ENCODE measurements at places on chromosomes 6 and 20.

DNA sequence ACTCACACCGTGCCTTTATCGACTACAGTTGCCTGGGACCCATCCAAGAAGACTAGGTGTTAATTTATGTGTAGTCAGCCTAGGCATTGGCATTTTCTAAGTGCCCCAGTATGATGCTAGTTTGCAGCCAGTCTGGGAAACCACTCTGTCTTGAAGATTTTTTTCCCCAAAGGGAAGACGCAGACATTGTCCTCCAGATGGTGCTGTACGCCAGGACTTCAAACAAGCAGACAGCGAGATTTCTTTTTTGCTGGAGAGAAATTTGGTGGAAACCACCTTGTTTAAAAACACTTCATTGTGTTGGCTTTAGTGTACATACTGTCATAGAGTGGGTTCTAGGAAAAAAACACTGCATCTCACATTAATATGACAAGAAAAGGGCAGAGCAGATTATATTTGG, 30.0 kb downstream of the ALDH5A1 start:
- peak; percentile 47 for DNase-seq

DNA sequence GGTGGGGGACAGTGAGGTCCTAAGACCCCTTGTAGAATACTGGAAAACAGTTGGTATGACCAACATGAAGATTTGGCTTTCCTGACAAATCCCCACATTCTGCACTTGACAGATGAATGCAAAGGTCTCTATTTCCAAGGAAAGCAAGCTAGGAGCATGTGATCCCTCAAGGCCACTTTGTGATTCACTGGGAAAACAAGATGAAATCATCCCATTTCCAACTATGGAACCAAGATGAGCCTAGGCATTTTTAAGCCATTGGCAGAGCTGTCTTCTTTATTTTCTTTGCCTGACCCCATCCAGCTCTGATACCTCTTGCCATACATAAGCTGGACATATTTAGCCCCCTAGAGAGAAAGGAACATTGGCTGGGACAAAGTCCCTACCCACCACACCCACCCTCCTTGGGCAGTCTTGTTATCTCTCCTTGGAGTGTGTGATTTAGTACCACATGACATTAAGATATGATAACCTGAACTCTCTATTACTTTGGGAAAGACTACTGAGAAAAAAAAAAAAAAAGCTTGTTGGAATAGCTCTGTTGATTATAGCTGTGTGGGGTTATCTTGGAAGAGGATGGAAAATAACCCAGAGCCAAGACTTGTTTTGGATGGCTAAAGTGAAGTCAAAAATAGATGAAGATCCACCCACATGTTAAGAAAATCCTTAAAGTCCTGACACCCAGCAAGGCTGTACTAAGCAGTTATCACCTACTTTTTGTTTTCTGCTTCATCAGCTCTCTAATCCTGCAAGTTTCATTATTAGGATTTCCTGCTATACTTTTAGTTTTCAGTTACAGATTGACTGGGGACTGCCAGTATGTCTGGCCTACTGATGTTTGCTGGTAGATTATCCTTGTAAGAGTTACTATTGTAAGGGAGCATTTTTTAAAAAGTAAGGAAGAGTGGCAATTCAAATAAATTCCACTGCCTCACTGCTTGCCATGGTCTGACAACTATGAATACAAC, 90.1 kb upstream of the PREP start:
- DNase-seq, result no peak

GRCh38 chr6:1615151-1615852, 5.6 kb downstream of the FOXC1 start:
- DNase-seq, result no peak

GRCh38 chr20:37420610-37421009, 74.7 kb downstream of the SRC start:
- DNase-seq, result no peak

GRCh38 chr6:5670811-5671561, 335.7 kb downstream of the NRN1 start:
- DNase-seq, result peak; percentile 67

- DNase-seq, result peak; percentile 79
Measured at GRCh38 chr6:26594730-26595632, 1.8 kb upstream of the ABT1 start.

GRCh38 chr20:57844626-57845596, 135.1 kb upstream of the PMEPA1 start:
- DNase-seq, result no peak

GRCh38 chr6:156718647-156719394, 58.4 kb upstream of the ARID1B start:
- DNase-seq, result no peak

GRCh38 chr6:41463062-41463930, 82.9 kb upstream of the FOXP4 start:
- DNase-seq, result peak; percentile 70

DNA sequence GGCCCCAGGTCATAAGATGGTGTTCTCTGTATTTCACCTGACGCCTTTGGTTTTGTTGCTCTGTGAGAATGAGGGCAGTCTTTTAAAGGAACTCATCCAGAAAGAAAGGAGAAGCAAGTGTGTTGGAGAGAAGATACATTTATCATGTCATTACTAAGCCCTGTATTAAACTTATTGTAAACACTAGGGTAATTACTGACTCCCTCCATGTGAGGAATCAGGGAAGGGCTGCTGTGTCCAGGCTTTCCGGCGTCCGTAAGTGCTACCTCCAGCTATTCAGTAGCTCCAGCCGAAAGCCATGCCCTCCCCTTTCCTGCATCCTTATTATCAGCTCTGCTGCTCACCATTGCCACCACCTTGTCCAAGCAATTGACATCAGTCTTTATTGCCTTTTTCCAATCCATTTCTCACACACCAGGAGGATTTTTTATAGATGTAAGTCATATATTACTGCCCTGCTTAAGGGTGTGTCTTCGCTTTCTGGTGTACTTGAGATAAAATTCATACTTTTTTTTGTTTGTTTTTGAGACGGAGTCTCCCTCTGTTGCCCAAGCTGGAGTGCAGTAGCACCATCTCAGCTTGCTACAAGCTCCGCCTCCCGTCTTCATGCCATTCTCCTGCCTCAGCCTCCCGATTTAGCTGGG, 94.7 kb downstream of the RPP40 start:
- no peak for DNase-seq

- DNase-seq, result peak; percentile 44
Measured at GRCh38 chr6:108732091-108732870, 115.9 kb upstream of the ARMC2 start.

GRCh38 chr20:8117636-8118035, 14.4 kb upstream of the PLCB1 start:
- DNase-seq, result no peak

DNA sequence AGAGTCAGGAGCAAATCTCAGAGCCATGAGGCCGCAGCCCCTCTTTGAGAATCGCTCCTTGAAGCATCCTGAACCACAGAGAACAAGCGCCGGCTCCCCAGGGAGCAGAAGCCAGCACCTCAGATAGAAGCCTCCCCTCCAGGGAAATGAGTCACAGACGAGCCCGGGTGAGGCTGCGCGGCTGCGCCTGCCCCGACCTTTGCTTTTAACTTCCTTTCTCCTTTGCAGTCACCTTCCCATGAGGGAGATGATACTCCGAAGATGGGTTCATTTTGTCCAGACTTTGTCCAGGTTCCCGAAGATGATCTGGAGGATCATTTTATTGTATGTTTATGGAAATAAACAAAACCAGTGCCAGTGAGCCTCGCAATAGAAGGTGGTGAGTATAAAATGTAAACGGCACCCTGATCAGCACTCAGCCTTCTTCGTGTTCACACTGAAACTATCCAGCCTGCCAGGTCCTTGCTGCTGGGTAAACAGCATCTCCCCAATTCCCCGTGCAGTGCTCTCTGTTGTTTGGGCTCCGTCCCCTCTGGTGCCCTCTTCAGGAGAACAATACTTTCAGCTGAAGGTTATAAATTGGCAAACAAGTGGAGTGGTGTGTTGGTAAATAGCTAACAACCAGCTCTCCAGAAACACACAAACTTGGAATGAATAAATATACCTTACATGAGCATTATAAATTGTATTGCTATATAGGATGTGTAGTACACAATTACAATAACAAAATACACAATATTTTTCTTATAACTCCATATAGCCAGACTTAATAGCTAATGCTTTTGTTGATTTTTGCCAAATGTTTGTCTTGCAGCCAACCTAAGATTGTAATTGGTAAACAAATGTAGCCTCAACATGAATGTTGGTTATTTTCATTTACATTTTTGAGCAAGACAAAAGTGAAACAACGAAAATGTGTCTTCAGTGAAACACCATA, 41.4 kb upstream of the TMEM181 start:
- peak; percentile 72 for DNase-seq

GRCh38 chr6:72873433-72873832, 251.6 kb downstream of the KCNQ5 start:
- DNase-seq, result no peak

DNA sequence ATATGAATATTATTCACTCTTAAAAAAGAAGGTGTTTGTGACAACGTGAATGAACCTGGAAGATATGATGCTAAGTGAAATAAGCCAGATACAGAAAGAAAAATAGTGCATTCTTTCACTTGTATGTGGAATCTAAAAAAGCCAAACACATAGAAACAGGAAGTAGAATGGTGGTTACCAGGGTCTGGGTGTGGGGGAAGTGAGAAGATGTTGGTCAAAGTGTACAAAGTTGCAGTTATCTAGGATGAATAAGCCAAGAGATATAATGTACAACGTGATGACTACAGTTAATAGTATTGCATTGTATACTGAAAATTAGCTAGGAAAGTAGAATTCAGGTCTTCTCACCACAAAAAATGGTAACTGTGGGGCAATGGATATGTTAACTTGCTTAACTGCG, 151.1 kb upstream of the HCRTR2 start:
- no peak for DNase-seq

DNA sequence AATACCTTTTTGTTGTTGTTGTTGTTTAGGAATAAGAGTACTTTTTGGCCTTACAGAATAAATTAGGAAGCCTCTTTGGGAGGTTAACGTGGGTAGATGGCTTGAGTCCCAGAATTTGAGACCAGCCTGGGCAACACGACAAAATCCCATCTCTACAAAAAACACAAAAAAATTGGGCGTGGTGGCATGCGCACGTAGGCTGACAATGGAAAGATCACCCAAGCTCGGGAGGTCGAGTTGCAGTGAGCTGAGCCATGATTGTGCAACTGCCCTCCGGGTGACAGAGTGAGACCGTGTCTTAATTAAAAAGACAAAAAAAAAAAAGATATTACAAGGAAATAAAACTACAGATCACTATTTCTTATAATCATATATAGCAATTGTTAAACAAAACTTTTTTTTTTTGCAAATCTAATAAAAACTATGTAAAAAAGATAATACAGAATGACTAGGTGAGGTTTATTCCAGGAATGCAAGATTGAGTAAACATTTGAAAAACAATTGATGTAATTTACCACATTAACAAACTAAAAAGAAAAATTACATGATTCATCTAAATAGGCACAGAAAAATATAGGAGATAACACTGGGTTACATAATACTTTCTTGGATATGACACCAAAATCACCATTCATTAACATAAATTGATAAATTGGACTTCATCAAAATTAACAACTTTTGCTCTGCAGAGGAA, 43.6 kb upstream of the ASCC3 start:
- DNase-seq, result no peak

GRCh38 chr6:1337791-1338190, 25.9 kb downstream of the FOXQ1 start:
- DNase-seq, result no peak

GRCh38 chr6:15341311-15342001, 95.6 kb downstream of the JARID2 start:
- DNase-seq, result no peak

DNA sequence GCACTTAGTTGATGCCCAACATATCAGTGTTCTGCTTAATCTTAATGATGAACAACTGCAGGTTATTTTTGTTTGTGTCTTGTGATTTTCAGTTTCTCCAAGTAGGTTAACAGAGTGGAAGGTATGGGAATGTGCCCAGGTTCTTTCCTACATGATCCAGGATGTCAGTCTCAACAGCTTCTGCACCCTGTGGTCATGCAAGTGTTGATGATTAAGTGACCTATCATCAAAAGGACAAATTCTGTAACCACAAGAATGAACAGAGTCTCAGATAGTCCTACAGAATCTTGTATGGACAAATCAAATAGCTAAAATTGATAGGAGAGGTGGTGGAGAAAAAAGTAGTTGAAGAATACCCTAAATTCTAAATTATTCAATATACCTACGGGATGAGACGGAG, 26.1 kb downstream of the MAN1A1 start:
- DNase-seq, result peak; percentile 47

DNA sequence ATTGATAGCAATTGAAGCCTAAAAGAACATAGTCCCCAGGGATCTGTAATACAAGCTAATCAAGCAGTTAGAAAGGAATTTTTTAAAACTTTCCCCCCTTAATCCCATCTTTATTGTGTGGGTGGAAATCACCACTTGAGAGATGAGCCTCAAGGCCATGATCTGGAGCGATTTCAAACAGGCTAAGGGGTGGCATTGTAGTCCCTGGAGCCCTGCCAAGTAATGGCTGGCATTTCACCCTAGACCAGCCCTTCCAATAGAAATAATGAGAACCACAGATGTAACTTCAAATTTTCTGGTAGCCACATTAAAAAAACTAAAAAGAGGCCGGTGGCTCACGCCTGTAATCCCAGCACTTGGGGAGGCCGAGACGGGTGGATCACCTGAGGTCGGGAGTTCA, 46.9 kb downstream of the PRDM1 start:
- DNase-seq, result no peak

- DNase-seq, result peak; percentile 23
Measured at GRCh38 chr6:5081955-5082354, 3.2 kb upstream of the PPP1R3G start.
